ENCODE measurements at places on chromosomes 3 and 15. TPM values are rescaled to one million over a fixed set of nuclear protein-coding genes. Genes with fewer than 3 reads are reported as not detected.

- no peak for DNase-seq
- no peak overlapping the region for H3K4me3 ChIP-seq
- H3K4me1 ChIP-seq, result peaks cover 3% of the 10 kb centered on the region
- H3K36me3 ChIP-seq, result peaks cover 4% of the 10 kb centered on the region
- no peaks in the 10 kb centered on the region for H3K27me3 ChIP-seq
These were observed 224.4 kb upstream of the ICE2 start for GRCh38 chr15:60703207-60703933.

DNA sequence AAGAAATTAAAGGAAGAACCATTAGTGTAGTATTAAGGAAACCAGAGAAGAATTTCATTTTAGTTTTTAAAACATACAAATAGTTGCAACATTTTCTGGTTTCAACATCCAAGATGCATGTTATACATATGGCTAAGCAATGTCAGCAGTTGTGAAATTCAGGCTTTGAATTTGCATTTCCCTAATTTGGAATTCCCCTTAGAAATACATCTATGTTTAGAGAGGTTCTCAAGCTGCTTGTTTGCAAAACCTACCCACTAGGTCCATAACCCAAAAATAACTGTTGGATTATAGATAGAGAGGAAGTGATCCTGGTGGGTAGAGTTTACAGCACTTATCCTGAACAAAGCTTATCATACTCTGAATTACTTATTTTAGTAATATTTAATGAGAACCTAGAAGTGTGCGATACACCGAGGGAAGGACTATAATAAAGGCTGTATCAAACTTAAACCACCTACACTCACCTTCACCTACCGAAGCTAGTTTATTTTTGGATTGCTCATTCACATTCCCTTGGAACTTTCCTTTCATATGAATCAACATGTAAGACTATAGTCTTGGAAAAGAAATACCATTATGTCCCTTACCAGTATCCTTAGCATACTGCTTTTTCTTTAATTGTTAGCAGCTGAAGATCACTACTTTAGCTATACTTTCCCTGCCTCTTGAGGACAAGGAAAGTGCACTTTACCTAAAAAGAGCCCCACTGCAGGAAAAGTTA, 60.6 kb downstream of the CHAC1 start:
- H3K27ac ChIP-seq, result no peak overlapping the region
- DNase-seq, result no peak
- H3K27me3 ChIP-seq, result no peaks in the 10 kb centered on the region
- H3K4me3 ChIP-seq, result no peak overlapping the region
- peaks cover 10% of the 10 kb centered on the region for H3K36me3 ChIP-seq

- H3K4me3 ChIP-seq, result no peak overlapping the region
- DNase-seq, result no peak
- H3K4me1 ChIP-seq, result peaks cover 8% of the 10 kb centered on the region
- H3K27ac ChIP-seq, result no peak overlapping the region
- no peaks in the 10 kb centered on the region for H3K36me3 ChIP-seq
- peaks cover 43% of the 10 kb centered on the region for H3K27me3 ChIP-seq
These were observed 40.3 kb downstream of the RPL22L1 start for GRCh38 chr3:170829546-170830272.

GRCh38 chr15:58264053-58264971, 126.1 kb downstream of the AQP9 start:
- H3K36me3 ChIP-seq, result no peaks in the 10 kb centered on the region
- peaks cover 2% of the 10 kb centered on the region for H3K4me1 ChIP-seq
- DNase-seq, result no peak
- no peak overlapping the region for H3K27ac ChIP-seq
- peaks cover 4% of the 10 kb centered on the region for H3K27me3 ChIP-seq

SHF gene
- 2.3 TPM for total RNA-seq
